DMS79 (cell line): ENCODE measurements at places on chromosomes 12 and 14.
A peak's percentile ranks its signal among the peaks of the same experiment; 100 is the strongest.

DNA sequence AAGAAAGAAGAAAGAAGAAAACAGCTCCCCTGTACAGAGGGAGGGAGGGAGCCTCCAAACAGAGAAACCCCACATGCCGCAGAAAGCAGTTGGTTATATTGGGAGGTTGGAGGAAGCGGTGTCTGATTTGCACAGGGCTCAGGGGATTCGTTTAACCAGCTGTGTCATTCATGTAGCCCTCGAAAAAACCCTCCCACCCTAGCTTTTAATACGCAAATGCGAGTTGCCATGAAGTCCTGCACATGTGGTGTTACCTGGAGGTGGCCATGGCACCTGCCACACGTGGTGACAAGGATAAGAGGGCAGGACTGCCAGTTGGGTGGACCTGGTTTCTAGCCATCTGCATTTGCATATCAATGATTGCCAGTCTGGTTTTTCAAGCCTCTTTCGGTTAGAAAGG is 40.9 kb downstream of the TMEM30B start:
- DNase-seq, result no peak

- DNase-seq, result no peak
Measured at GRCh38 chr12:79927772-79928474, 7.0 kb downstream of the PPP1R12A start.

DNA sequence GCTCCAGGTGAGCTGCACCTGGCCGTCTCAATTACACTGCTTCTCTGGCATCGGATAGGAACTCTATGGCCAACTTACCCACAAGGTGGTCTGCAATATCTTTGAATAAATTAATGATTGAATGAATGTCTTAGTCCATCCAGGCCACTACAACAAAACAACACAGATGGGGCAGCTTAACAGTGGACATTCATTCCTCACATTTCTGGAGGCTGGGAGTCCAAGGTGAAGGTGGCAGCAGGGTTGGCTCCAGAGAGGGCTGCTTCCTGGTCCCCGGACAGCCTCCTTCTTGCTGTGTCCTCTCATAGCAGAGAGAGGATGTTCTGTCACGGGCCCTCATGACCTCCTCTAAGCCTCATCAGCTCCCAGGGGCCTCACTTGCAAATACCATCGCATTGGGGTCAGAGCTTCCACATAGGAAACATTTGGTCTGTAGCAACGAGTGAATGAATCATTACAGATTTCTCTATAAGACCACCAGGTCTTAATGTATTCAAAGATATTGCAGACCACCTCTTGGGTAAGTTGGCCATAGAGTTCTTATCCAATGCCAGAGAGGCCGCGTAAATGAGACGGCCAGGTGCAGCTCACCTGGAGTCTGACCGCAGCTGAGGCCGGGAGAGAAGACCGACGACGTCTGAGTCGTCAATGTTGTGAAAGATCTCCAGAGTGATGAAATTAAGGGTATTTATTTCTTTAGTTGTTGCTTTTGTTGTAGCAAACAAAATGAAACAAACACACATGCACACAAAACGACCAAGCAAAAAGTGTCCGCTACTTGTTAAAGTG is 182.7 kb upstream of the C14orf180 start:
- no peak for DNase-seq

DNA sequence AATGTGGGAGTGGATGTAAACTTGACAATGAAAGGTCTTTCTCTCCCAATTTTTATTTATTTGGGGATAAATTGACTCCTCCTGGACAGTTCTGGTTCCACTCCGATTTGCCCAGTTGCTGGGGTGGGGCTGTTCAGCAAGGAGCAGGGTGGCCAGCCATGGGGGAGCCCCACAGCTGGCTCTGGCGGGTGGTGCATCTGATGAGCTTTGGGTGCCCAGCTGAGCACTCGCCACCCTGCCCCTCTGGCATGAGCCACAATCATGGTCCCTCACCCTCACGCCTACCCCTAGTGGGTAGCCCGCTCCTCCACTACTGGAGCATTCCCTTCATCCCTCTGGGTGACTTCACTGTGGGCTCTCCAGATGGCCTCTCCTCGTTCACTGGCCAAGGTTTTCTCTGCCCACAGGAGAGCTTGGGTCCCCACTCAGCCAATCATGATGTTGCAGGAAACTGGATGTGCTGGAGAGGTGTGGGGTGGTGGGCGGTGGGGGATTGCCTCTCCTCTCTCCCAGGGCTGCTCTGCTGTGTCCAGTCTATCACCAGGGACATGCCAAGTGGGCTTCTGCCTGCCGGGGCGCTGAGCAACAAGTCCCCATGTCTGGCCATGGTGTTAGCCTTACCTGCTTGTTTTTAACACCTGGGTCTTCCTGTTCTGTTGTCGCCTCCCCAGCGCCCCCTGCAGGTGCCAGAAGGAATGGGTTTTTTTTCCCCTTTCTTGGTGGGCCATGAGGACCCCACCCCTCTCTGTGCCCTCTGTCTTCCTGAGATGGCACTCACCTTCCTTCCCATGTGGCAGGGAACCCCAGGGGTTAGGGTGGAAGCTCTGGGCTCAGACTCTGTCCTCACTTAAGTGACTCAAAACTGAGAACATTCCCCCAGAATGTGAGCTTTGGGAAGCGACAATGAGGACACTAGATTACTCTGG is 3.4 kb downstream of the CYP46A1 start:
- DNase-seq, result no peak

GRCh38 chr14:56133547-56133946 is 15.3 kb downstream of the PELI2 start:
- peak; percentile 18 for DNase-seq

- no peak for DNase-seq
Measured at GRCh38 chr12:69645031-69645430, 34.3 kb upstream of the LRRC10 start.

DNA sequence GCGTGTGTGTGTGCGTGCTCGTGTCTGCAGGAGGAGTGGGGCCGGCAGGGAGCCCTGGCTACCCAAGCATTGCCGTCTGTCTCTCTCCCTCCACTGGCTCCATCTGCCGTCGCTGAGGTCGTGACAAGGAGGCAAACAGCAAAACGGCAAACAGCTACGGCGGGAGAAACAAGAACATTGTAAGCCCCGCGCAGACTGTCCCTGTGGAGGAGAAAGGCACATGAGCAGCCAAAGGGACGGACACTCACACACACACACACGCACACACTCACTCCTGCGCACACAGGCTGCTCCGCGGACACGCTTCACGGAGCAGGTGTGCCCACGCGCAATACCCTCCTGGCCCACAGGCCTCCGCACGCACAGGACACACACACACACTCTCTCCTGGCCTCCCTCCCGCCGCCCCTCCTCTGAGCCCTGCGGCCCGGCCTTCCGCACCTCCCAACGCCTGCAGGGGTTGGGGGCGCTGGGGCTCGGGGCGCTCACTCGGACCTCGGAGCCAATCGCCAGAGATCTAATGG is 905 bp downstream of the CISTR start:
- no peak for DNase-seq

DNA sequence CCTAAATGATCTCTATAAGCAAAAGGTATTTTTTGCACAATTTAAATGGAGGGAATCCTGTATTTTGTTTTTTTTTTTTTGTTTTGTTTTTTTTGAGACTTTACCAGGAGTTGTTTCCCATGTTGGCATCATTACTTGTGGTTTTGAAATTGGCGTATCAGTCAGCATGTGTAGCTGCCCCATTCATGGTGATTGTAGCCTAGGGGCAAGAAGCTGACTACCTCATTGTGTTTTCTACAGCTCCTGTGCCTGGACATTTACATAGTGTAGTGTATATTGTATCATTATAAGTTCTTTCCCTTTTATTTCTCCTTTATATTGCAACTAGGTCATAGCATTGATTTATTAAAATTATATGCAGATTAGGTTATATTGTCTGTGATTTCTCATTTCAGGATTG is 24.5 kb downstream of the SAMD4A start:
- no peak for DNase-seq

DNA sequence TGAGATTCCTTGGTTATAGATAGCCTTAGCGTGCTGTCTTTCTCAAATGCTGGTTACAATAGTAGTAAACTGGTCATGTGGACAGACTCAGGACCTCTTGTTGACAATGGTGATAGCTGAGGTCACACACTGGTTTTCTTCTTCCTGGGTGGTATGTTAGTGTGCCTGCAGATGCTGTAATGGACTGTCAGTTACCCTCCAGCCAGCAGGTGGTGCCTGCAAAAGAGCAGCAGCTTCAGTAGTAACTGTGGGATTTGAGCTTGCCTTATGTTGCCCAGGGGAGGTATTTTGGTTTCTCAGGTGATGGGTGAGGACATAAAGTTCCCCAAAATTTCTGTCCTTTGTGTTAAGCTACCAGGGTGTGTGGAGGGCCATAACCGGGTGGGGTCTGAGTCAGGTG is 33.7 kb upstream of the SCAF11 start:
- DNase-seq, result no peak

DNA sequence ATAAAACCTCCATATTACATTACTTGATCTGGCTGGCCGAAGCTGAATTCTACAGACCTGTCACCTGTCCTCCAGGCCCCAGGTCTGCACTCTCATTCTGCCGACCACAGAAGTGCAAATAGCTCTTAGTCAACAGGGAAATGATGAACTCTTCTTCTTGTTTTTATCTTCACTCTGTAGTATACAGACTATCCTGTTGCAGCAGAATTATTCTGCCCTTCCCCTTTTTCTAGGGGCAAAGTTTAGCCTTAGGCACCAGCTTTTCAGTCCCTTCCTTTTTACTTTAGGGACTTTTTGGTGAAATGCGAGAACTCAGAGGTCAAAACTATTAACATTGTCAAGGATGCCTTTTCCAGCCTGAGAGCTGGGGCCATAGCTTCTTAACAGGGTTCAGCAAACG is 229.6 kb upstream of the EGLN3 start:
- peak; percentile 41 for DNase-seq
